ENCODE measurements at places on chromosomes 2 and 18.

- peak; percentile 31 for DNase-seq
These were observed 100.9 kb downstream of the WDSUB1 start for GRCh38 chr2:159185401-159186130.

DNA sequence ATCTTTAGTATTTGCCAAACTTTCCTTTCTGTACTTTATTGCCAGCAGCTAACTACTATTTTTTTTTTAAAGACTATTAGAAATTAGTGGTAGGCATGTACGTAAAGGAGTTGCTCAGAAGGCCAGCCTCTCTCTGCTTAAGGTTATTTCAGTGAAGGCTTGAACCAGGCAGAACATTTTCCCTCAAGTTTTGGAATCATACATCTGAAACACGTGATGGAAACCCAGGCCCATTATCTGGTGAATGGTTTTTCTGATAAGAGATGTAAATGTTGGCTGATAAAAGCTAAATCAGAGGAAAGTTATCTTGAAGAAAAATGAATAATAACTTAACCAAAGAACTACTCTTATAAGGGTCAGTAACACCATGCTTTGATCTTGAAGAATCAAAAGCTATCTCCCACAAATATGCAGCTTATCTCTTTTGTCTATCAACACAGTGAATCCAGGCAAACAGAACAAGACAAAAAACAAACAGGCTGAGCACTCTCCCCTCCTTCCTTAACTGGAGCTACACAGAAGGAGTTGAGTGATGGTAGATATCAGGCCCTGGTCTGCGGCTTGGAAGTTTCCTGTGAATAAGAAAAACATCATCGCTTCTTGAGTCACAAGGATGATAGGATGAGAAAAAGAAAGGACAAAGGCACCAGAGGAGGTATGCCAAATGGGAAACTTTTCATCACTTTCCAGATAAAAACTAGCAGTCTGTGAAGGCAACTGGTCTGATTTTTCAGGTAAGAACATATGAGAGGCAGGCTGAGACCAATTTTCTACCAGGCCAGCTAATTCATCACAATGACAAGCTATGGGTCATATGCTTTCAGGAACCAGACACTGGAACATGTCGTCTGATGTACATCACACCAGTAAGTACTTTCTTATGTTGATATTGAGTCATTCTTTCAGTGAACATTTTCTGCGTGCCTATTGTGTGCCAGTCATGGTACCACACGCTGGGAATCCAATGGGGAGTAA is 88.4 kb upstream of the STK17B start:
- peak; percentile 48 for DNase-seq

DNA sequence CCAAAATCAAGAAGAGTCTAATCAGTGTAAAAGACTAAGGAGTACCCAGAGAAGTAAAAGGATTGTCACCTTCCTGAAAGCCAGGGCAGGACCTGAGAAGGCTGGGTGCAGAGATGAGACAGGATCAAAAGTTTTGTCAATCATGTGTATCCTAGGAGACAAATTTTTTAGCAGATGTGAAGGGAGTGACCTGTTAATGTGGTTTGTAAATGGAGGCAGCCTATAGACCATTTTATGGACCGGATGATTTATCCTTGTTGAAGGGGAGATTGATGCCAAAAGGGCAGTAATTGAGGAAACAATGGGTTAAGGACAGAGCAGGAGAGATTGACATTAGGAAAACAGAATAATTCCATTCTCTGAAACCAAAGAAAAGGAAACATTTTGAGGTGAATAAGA is 813 bp downstream of the NDC80 start:
- no peak for DNase-seq

DNA sequence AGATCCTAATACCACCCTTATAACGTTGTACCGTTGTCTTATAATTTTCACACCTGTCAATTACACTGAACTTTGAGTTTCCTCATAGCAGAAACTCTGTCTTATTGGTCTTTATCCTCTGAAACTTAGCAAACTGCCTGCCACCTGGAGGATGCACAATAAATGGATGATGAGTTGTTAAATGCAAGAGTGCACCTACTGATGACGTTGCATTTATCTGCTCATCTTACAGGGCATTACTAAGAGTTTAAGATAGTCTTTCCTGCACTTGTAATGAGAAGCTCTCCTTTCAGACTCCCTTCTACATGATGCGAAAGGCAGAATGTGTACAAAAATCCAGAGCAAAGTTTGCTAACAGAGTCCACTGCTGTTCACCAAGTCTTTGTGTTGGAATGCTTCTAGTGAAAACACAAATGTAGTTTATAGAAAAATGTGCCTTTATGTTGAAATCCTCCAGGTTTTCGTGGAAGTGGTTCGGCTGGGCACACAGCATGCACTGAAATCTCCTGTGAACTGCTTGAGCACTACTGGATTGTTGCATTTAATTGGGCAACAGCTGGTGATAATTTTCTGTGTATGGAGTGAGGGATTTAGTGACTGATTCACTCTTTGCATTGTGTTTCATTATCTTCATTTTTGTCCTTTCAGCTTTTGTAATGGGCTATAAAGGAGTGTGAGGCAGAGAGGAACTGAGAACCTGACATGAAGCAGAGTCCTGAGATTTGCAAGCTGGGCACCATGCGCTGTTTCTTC is 665.8 kb upstream of the ID2 start:
- DNase-seq, result no peak

DNA sequence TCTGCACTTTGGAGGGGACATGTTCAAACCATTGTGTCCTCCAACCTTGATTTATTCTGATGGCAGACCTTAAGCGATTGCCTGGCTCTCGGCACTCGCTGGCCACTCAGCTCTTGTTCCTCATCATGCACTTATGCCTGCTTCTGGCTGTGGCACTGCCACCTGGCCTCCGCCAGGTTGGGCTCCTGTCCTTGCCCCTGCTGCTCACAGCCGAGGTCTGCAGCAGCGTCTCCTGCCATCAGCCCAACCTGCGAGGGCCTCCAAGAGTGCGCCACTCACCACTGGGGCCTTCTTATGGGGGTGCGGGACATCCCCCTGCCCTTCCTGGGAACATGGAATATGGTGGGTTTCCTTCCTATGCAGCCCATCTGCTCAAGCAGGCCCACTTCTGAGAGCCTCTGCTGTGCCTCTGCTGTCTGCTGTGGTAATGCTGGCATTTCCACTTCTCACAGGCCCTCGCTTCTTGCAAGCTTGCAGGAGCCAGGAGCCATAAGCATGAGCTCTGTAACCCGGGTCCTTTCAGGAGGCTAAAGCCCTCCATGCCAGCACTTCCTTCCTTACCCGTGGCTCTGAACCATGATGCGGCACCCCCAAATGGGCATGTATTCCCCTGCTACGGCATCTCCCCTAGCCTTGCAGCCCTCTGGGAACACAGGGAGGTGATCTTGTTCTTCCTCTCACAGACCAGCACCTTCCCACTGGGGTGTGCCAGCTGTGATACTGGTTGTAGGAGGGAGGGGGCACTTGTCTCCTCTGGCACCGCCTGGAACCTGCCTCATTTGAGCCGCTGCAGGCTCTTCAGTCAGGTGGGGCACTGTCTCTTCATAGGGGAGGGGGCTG is 58.6 kb upstream of the HS6ST1 start:
- DNase-seq, result no peak

GRCh38 chr2:150887926-150888325 is 373.7 kb downstream of the RBM43 start:
- no peak for DNase-seq

DNA sequence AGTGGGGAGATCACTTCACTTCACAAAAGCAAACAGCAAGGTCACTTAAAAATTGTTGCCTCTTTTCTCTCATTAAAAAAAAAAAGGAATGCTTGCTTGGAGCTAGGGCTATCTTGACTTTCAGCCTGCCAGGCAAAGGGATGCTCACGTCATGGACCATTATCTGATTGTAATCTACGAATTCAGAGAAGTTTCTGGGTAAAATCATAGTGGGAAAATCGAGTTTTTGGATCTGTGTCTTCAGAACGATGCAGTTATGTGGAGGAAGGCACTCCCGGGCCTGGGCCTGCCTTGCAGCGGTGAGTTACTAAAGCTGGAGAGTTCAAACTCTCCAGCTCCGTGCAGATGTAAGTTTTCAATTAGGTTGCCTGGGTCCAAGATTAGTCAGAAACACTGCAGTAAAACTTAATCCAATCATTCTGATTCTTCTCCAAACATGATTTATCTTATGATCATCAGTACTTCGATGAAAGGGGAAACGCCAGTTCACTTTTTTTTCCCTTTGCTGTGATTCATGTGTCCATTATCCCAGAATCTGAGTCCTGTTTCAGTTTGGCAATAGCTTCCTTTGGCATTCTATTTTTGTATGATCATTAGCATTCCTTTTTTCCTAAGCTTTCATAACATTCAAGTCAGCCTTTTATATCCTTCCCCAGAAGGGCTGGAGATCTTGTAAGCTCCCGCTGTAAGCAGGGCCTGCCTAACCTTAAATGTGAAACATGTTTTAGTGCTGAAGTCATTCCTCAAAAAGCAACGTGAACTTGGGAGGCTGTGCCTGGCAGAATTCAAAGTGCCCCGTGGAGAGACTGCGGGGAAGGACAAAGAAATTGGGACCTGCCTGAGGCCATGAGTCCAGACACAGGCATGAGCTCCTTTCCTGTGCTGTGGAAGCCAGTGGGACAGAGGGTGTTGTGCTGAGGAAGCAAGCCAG is 119.3 kb upstream of the TWIST2 start:
- DNase-seq, result no peak

GRCh38 chr2:223626716-223627115 is 24.6 kb upstream of the SCG2 start:
- peak; percentile 91 for DNase-seq

- DNase-seq, result no peak
These were observed 60.9 kb upstream of the HPCAL1 start for GRCh38 chr2:10241641-10242430.

DNA sequence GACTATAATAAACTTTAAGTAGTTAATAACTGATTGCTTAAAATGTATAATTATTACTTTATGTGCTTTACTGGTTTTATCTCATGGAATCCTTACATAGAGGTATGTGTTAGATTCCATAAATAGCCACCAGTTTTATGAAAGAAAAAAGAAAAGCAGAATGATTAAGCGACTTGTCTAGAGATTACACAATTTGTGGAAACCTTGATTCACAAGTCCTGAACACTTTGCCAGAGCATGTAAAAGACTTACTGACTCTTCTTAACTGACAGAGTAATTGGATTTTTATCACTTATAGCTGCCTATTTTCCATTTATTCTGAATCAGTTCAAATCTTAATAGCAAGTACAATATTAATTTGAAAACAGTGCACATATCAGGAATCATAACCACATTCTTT is 448.7 kb upstream of the NETO1 start:
- no peak for DNase-seq

DNA sequence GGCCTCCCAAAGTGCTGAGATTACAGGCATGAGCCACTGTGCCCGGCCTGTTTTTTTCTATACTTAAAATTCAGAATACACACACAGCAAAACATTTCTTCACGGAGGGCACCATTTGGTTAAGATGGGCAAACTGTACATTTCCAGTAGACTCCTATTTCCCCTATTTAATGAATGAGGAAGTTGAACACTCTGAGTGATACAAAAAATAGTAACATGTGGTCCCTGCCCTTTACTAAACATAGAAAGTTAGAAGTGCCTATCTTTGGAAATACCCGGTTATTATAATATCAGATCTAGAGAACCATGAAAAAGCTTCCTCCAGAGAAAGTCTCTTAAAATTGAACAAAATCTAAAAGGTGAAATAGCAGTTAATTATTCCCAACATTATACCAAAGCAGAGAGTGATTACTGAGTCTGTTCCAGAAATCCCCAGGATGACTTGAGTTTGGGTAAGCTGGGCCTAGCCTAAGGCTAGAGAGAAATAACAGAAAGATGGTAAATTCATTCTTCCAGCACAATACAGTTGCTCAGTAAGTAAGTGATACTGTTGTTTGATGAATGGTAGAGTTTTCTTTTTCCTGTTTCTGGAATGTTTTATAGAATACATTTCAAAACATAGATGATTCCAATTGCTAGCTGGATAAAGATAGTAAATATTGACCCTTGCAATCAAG is 23.3 kb upstream of the RMC1 start:
- no peak for DNase-seq

DNA sequence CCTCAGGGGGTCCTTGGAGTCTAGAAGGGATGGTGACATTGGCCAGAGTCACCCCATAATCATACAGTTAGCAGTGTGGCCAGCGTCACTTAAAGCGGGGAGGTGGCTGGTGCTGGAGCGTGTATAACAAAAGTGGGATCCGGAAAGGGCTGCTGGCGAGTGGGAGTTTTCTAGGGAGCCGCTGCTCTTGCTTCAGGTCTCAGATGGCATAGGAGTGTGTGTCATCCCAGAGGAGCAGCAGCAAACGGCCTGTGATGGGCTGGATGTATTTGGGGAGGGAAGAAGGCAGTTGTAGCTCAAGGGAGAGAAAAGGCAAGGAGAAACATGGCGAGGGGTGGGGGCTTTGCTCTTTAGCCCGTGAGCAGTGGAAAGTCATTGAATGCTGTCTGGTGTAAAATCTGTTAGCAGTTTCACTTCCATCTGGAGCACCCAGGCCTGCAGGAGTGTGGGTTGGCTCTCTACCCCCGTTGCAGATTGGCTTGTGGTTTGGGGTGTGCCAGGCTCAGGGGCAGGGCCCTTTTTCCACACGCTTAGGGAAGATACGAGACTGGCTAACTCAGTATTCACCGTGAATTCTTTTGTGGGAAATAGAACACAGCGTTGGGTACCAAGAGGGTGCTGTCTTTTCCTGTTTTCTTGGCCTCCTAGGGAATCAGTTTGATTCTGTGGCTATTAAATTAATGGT is 120.5 kb downstream of the AGAP1 start:
- DNase-seq, result peak; percentile 57

- DNase-seq, result no peak
These were observed 10.5 kb downstream of the DOK6 start for GRCh38 chr18:69411199-69411598.

GRCh38 chr2:109356324-109357035 is 227.5 kb downstream of the SH3RF3 start:
- DNase-seq, result no peak

- peak; percentile 30 for DNase-seq
These were observed 35.1 kb downstream of the CCBE1 start for GRCh38 chr18:59661891-59662701.

DNA sequence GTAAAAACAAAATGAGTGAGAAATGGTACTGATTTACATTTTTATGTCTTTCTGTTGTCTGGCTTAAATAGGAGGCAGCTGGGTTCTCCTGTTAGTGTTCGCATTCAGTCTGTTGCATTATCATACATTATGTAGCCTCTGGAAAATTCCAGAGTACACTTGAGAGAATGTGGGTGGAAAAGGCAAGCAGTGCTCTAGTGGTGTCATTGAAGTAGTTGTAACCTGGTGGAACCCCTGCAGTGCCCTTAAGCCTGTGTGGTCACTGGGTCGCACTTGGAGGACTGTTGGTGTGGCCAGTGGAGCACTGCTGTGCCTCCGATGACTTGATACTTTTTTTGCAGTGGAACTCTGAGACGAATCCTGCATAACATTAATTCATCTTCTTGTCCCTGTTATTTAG is 52.4 kb downstream of the USP14 start:
- no peak for DNase-seq

GRCh38 chr2:190446193-190446592 is 38.0 kb downstream of the MFSD6 start:
- DNase-seq, result no peak

Measured in H4 (cell line).